ENCODE measurements at places on chromosomes 4 and X.

DNA sequence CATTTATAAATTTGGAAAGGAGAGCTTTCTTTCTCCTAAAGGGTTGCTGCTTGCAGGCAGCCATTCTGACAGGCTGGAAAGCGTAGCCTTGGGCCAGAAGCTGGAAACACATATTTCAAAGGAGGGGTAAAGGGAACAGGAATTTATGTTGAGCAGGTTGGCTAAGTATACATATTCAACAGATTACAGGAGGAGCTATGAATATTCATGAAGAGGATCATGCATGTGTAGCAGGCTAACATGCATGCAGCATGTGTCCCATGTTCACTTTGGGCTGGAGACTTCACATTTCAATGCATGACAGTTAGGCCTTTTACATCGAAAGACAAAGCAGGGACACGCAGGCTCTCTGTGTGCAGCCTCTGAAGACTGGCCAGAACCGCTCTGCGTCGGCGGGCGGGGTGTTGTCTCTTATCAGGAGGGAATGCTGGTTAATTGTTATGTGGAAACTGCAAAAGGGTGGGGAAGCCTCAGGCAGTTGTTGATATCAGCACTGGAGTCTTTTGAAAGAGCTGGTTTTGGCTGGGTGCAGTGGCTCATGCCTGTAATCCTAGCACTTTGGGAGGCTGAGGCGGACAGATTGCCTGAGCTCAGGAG is 31.5 kb downstream of the CASP3 start:
- DNase-seq: no peak

DNA sequence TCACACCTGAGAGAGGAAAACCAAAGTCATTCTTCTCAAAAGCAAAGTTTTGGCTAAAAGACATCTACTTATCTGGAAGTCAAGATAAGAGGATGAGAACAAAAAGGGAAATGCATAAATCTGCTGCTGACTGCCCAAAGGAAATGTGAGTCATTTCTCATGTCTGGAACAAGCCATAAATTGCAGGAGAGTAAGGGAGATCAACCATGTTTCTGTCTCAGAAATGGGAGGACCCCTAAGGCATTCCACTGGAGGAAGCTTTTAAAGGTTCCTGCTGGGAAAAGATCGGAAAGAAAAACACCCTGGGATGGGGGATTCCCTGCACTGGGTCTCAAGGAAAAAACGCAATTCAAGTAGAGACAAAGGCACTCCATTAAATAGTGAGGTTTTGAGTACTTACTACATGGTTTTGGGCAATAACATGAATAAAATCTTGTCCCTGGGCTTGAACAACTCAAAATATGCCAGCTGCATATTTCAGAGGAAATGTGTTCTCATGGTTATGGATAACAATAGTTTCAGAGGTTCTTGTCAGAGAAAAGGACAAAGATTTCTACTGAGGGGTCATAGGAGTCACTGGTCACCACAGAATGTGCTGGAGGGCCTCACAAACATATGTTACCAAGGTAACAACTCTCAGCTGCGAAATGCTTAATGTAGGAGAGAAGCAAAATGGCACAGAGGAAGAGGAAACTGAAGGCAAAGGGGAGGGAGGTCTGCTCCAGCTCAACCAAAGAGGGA is 19.3 kb downstream of the GPR143 start:
- no peak for DNase-seq

DNA sequence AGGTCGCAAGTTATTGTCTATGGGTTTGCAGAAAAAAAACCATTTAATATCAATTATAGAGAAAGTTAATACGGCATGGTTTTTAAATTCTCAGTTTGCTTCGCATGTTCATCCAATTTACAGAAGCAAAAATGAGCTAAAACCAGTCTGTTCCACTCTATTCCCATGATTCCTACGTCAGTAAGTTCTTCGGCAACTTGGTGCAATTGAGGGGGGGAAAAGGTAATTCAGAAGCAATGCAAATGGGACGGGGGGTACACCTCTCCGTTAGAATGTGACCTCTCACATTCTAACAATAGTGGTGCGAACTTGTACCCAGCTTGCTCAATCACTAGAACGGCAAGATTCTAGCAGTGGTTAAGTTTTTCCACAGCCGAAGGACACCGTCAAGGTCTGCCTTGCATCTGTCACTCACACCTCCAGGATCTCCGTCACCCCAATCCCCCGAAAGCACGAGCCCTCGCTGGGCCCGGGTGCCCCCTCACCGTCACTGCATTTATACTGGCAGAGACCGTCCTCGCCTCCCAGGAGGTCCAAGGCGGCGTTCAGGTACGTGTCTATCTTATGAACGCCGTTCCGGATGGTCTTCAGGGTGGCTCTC is 653 bp downstream of the PLA2G12A start:
- DNase-seq: no peak

DNA sequence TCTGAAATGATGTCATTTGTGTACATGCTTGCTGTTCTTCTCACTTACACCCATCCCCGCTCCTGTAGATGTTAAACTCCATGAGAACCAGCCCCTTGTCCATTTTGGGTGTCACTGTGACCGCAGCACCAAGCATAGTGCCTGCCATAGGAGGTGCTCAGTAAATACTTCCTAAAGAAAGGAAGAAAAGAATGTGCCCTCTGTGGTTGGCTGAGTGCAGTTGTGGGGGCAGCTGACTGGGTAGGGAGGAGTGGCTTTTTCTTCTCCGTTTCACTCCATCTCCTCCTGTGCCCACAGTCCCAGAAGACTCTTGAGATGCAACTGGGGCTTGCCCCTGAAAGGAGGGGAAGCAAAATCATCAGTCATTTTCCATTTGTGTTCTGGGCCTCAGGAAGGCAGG is 25.5 kb downstream of the PHEX start:
- DNase-seq: no peak

DNA sequence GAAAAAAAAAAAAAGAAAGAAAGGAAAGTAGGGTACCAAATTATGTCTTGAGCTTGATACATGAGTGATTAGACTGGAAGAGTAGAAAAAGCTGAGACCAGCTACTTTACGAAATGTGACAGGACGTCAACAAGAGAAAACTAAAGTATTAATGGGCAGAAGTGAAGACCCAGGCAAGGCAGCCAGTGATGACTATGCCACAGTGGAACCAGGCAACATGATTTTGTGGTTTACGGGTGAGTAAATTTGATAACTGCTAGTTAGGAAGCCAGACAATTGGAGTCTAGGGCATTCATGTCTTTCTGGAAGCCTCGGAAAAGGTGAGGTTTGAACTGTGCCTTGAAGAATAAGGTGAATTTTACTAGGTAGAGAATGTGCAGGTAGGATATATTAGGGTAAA is 326.4 kb downstream of the TENM3 start:
- no peak for DNase-seq

DNA sequence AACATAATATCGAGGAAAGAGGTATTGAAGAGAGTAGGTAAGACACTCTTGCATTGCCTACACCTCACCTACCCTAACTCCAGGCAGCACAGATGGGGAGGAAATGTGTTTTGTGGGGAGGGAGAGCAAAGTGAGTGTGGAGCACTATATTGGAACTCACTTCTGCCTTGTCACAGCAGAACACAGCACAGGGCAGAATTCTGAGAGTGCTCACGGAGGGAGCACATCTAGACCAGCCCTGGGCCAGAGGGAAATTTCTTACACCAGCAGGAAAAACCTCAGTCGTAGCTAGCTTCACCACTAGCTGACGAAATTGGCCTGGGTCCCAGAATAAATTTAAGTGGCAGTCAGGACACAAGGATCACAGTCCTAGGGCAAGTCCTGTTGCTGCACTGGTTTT is 517.3 kb downstream of the TMA16 start:
- DNase-seq: no peak

GRCh38 chrX:110173192-110174175 is 144.4 kb downstream of the AMMECR1 start:
- no peak for DNase-seq

GRCh38 chr4:69485130-69485529 is 10.6 kb downstream of the UGT2B4 start:
- no peak for DNase-seq

GRCh38 chr4:108775921-108776320 is 13.1 kb upstream of the ETNPPL start:
- DNase-seq: no peak

DNA sequence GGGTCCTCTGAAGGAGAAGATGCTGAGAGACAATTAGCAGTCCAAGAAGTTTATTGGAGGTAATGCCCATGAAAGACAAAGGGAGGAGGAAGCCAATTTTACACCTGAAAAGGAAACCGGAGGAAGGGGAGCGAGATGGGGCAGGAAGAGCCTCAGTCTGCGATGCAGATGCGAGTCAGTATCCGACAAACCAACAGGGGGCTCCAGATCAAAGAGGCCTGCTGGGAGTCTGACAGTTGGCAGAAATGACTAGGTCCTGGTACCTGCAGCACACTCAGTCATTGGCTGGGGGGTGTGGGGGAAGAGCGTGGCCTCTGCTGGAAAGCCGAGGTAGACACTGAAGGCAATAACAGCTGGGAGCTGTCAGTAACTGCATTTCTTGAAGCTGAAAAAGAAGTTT is 231.1 kb upstream of the CENPE start:
- no peak for DNase-seq

GRCh38 chrX:76155786-76156185 is 17.1 kb upstream of the PBDC1 start:
- DNase-seq: no peak

GRCh38 chr4:143438710-143439109 is 74.8 kb upstream of the SMARCA5 start:
- DNase-seq: no peak
